Ovary (tissue), 10 donors: ENCODE measurements at places on chromosomes 3 and 15. TPM values are rescaled to one million over a fixed set of nuclear protein-coding genes. Genes with fewer than 3 reads are reported as not detected.
A peak's percentile ranks its signal among the peaks of the same experiment; 100 is the strongest.

DNA sequence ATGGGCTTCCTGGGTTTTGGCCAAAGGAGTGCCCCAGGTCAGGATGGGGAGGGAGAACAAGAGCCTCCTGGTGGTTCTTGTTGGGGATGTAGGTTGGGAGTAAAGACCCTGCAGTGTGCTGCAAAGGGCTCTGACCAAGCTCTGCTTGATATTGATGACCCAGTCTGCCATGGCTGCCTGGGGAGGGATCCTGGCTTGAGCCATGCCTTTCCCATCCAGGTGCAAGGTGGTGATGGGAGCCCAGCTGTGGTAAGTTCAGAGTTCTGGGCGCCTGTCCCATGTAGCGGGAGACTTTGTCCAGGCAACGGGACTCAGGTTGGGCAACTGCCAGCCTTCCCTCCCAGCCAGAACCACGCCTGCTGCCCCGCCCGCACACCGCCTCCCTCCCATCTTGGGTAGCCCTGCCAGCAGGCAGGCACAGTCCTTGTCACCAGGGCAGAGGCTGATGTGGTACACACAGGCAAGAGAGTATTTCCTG lies 2.6 kb downstream of the GNAI2 start:
- no peak for DNase-seq

- no peak for DNase-seq
Observed at GRCh38 chr3:141682921-141683320, 55.2 kb upstream of the RNF7 start.

GOLGA8J gene
- not detected for polyA plus RNA-seq

GRCh38 chr15:71387810-71388209 lies 272.5 kb downstream of the THSD4 start:
- no peak for DNase-seq

DNA sequence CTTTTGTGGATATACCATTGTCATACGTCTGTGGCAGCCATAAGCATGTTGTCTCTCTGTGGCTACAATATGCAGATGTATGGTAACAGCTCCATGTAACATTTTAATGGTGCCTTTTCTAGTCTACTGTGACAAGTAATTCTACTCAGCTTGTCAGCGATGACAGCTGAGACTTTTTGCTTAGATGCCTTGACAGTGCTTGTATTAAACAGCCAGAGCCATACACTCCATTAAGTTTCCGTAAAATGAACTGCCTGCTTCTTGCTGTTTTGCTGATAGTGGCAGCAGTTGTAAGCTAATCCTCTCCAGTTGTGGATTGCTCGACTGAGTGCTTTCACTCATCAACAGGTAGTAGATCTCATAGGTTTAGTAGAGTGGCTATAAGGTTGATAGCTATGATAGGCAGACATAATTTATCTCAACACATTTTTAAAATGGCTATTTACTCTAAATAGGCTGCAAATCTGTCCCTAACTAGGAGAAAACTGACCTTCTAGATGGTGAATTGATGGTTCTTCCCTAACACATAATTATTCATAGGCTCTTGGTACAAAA lies 260.2 kb upstream of the NAALADL2 start:
- DNase-seq = no peak

DNA sequence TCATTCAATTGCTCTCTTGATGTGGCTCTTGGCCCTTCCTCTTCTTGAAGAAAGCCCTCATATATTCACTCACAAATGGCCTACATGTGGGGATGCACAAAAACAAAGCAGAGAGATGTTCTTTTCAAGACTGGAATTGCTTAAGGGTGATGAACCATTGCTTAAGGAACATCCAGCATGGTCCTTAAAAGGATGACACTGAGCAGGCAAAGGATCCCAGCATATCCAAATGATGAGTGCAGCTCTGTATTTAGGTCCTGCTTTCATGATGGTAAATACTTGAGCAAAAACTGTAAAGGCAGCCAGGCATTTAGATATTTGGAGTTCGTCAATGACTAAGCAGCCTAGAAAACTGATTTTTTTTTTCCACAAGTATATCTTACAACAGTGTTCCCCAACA lies 173.8 kb upstream of the ARRDC4 start:
- DNase-seq = no peak

HRG gene
- not detected for polyA plus RNA-seq

- DNase-seq = no peak
Observed at GRCh38 chr3:129056451-129057173, 4.0 kb upstream of the GP9 start.

- no peak for DNase-seq
Observed at GRCh38 chr15:75063338-75063737, 39.9 kb downstream of the PPCDC start.

POTEB gene
- polyA plus RNA-seq = not detected

POPDC2 gene
- polyA plus RNA-seq = 4.6 TPM

GRCh38 chr3:178097576-178097975 lies 438.7 kb upstream of the KCNMB2 start:
- peak; percentile 31 for DNase-seq

NANOGP8 gene
- polyA plus RNA-seq = 0.33 TPM

DNA sequence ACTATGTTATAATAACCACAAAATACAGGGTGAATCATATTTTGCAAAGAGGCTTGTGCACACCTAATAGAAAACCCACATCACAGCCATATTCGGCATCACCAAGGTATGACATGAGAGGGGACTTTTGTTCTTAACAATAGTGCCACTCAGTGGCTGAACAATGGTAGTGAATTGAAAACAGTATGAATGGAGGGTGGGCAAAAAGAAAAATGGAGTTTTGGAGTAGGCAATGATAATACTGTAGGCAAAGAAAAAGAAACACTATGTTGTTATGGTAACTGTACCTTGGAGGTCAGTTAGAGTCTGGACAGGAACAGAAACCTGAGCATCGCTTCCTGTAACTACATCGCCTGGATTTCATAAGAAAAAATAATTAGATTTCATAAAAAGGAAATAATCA lies 348.6 kb downstream of the PLCL2 start:
- no peak for DNase-seq

DNA sequence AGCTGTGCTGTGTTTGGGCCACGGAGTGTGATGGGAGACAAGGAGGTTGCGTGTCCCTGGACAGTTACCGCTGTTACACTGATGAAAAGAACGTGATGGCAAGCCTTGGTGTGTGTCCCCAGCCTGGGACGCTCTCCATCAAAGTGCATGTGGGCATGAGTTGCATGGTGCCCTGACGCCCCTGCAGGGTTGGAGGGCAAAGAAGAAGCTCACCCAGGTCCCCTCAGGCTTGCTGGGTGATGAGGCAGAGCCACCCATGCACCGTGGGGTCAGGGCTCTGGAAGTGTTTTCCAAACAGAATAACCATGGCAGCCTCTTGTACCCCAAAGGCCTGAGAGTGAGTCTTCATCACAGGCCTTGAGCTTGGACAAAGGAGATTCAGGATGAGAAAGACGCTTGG lies 189.2 kb downstream of the ATP10A start:
- DNase-seq = no peak

- DNase-seq = no peak
Observed at GRCh38 chr3:127224118-127224517, 31.2 kb downstream of the PRR23E start.

DNA sequence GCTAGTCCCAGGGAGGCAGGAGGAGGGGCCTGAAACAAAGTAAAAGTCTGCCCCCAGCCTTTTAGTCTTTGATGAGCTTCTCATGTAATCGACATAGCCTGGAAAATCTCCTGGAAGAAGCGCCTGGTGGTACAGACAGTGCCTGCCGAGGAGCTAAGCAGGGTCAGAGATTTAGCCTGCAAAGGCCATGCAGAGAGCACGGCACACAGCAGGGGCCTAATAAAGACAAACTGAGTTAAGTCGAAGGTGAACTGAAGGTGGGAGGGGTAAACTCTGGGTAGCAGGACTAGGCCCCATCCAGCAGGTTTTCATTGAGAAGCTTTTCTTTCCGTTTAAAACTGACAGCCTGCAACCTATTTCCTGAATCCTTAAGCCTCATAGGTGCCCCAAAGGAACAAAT lies 115.5 kb upstream of the ABHD17C start:
- no peak for DNase-seq

GRCh38 chr15:37143351-37143750 lies 43.0 kb upstream of the MEIS2 start:
- no peak for DNase-seq

DNA sequence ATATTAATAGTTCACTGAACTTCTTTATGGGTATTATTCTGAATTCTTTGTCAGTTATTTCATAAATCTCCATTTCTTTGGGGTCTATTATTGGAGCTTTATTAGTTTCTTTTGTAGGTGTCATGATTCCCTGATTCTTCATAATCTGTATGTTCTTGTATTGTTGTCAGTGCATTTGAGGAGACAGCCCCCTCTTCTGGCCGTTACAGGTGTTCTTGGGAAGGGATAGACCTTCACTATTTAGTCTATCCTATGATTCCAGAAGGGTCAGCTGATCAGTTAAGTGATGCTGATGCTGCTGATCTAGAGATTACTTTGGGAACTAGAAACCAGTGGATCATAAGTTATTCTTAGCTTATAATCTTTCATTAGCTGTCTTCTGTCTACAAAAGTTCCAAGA lies 34.9 kb downstream of the TMEM39A start:
- no peak for DNase-seq

PLA2G4D gene
- not detected for polyA plus RNA-seq

GRCh38 chr15:81296673-81297072 lies 27.3 kb downstream of the STARD5 start:
- DNase-seq = no peak

- DNase-seq = no peak
Observed at GRCh38 chr3:70621451-70621850, 309.0 kb upstream of the MDFIC2 start.

- DNase-seq = no peak
Observed at GRCh38 chr3:124664804-124665203, 65.4 kb upstream of the UMPS start.

- no peak for DNase-seq
Observed at GRCh38 chr3:157263027-157263426, 103.1 kb upstream of the CCNL1 start.

GRCh38 chr3:51675201-51675611 lies 4.2 kb downstream of the TEX264 start:
- DNase-seq = no peak

CPA3 gene
- 22.2 TPM for polyA plus RNA-seq

DNA sequence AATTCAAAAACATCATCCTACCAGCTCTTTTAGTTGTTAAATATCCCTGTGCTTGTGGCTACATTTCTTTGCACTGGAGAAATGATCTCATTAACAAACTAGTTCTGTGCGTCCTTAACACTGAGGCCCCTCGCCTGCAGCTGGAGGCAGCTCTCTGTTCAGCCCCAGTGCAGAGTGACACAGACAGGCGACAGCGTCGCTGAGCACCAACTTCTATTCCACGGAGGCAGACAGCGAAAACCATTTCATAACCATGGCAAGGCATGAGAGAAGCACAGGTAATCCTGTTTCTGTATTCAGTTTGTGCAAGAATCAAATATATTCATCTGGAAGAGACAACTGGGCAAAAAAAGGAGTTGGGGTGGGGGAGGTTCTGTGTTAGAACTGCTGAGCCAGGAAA lies 530.7 kb downstream of the ZIC1 start:
- no peak for DNase-seq

GCSAM gene
- polyA plus RNA-seq = 0.13 TPM

DNA sequence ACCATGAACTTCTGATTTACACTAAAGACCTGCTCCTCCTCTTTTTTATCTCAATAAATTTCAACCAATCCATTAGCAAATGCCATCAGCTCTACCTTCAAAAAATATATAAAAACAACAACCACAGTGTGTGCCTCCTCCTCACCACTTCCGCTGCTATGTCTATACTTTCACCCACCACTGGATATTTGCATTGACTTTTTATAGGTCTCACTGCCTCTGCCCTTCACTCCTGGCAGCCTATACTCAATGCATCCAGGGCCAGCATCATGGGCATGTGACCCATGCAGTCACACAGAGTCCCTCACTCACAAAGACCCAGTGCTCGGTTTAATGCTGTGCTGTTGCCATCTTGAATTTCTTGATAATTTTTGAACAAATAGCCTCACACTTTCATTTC lies 53.5 kb upstream of the CCDC54 start:
- DNase-seq = no peak

TAGLN3 gene
- 0.19 TPM for polyA plus RNA-seq
